Transverse colon (tissue), 4 donors: ENCODE measurements at places on chromosomes 3 and 15. TPM values are rescaled to one million over a fixed set of nuclear protein-coding genes. Genes with fewer than 3 reads are reported as not detected.

EPHA6 gene
- total RNA-seq: 3.8 TPM

MKRN3 gene
- total RNA-seq: 0.14 TPM

SAMMSON gene
- total RNA-seq: not detected

STRA6 gene
- total RNA-seq: not detected

GRCh38 chr3:62229908-62230307 lies 143.4 kb downstream of the FEZF2 start:
- DNase-seq: no peak
- H3K27me3 ChIP-seq: no peaks in the 10 kb centered on the region
- H3K27ac ChIP-seq: no peak overlapping the region
- no peak overlapping the region for H3K4me3 ChIP-seq

- H3K36me3 ChIP-seq: no peaks in the 10 kb centered on the region
- no peak overlapping the region for H3K27ac ChIP-seq
- H3K4me1 ChIP-seq: no peaks in the 10 kb centered on the region
Observed at GRCh38 chr3:105904678-105905284, 36.0 kb upstream of the CBLB start.

DNA sequence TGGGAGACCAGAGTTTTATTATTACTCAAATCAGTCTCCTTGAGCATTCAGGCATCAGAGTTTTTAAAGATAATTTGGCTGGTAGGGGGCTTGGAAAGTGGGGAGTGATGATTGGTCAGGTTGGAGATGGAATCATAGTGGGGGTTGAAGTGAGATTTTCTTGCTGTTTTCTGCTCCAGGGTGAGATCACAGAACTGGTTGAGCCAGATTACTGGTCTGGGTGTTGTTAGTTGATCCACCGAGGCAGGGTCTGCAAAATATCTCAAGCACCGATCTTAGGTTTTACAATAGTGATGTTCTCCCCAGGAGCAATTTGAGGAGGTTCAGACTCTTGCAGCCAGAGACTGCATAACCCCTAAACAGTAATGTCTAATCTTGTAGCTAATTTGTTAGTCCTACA lies 141.0 kb downstream of the OTOL1 start:
- H3K27ac ChIP-seq: no peak overlapping the region
- no peaks in the 10 kb centered on the region for H3K27me3 ChIP-seq
- H3K36me3 ChIP-seq: no peaks in the 10 kb centered on the region
- no peak overlapping the region for H3K4me3 ChIP-seq
- no peaks in the 10 kb centered on the region for H3K4me1 ChIP-seq

GRCh38 chr3:9725775-9726515 lies 5.6 kb upstream of the BRPF1 start:
- DNase-seq: no peak
- H3K4me1 ChIP-seq: peaks cover 7% of the 10 kb centered on the region
- no peak overlapping the region for H3K27ac ChIP-seq

DNA sequence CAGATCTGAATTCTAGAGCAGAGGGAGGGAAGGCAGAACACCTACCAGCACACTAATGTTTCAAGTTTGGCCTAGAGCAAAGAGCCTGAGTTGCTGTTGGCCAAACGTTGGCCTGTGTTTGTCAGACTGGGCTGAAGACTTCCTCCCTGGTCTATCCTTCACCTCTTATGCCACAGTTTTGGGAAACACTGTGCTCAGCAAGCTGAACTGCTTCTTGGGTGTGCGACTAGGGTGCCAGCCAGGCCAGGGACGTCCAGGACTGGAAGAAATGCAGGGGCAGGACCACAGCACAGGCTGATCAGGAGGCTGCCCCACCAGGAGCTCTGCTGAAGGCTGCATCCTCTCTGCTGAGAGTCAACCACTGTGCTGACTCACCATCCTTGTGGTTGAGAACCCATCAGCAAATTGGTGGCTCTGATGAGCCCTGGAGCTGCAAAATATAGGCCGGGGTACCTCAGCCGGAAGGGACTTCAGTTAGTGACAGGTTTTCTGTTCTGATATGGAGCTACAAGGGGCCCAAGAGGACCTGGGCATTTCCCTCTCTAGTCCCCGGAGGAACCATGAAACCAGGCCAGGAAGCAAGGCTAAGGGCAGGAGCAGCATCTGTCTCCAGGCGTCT lies 131.6 kb upstream of the RASGRP1 start:
- peaks cover 5% of the 10 kb centered on the region for H3K4me1 ChIP-seq
- no peak overlapping the region for H3K27ac ChIP-seq
- H3K27me3 ChIP-seq: no peaks in the 10 kb centered on the region
- DNase-seq: peak; percentile 50
- no peak overlapping the region for H3K4me3 ChIP-seq

- no peak overlapping the region for H3K27ac ChIP-seq
- H3K4me1 ChIP-seq: no peaks in the 10 kb centered on the region
- H3K4me3 ChIP-seq: no peak overlapping the region
- H3K27me3 ChIP-seq: no peaks in the 10 kb centered on the region
- DNase-seq: no peak
Observed at GRCh38 chr3:6657591-6657990, 203.3 kb upstream of the GRM7 start.

DNA sequence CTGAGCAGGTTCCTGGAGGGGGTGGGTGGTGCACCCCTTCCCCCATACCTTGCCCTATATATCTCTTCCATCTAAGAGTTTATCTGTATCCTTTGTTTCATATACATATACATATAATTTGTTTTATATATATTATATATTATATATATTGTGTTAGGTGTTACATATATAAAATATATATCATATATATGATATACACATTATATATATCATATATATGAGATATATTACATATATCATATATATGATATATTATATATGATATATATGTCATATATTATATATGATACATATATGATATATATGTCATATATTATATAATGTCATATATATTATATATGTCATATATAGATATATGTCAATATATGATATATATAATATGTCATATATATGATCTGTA lies 31.1 kb downstream of the EXD1 start:
- no peaks in the 10 kb centered on the region for H3K36me3 ChIP-seq
- no peak overlapping the region for H3K4me3 ChIP-seq
- no peaks in the 10 kb centered on the region for H3K27me3 ChIP-seq

DNA sequence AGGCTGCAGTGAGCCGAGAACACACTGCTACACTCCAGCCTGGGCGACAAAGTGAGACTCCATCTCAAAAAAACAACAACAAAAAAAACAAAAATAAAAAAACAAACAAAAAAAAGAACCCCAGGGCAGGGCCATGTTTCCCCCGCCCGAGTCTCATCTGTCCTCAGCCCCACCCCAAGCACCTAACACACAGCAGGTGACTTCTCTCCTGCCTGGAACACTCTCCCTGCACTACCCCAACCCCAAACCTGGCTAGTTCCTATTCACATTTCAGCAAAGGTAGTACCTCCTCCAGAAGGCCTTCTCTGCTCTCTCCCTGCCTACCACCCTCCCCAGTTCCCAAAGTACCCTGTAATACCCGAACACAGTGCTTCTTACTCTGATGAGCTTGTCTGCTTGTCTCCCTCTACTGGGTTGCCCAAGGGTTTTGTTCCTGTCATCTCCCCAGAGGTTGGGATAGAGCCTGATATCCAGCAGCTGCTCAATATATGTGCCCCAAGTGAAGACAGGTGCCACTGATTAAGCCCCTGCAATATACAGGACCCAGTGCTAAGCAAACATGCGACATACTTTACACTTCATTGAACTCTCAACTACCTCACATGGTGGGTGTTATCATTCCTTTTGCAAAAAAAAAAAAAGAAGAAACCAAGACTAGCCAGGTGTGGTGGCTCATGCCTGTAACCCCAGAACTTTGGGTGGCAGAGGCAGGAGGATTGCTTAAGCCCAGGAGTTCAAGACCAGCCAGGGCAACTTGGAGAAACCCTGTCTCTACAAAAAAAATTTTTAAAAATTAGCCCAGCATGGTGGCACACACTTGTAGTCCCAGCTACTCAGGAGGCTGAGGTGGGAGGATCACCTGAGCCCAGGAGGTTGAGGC lies 103.6 kb downstream of the DAPK2 start:
- no peak overlapping the region for H3K4me3 ChIP-seq
- H3K27me3 ChIP-seq: no peaks in the 10 kb centered on the region
- no peaks in the 10 kb centered on the region for H3K36me3 ChIP-seq
- H3K27ac ChIP-seq: no peak overlapping the region
- no peak for DNase-seq
